ENCODE measurements at places on chromosomes 3 and 15.

GRCh38 chr3:109480014-109480413, 142.7 kb upstream of the DPPA4 start:
- DNase-seq = no peak

DNA sequence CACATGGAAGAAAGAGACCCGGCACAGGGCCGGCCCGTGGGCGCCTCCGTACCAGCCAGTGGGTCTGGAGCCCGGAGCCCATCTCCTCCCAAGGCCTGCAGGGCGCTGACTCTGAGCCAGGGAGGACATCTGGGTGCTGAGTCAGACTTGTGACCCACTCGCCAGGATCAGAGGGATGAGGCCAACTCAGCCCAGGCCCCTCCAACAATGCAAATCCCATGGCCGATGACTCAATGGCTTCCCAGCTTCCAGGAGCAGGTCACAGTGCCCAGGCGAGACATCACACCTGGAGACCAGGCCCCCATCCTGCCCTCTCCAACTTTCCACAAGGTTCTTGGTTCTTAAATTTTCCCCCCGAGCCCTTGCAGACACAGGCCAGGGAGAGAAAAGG, 95.1 kb downstream of the LRIG1 start:
- no peak for DNase-seq

- no peak for DNase-seq
These were observed 80.8 kb downstream of the SMAD3 start for GRCh38 chr15:67146234-67146633.

- DNase-seq = no peak
These were observed 393.6 kb upstream of the TPM1 start for GRCh38 chr15:62648954-62649353.

- DNase-seq = no peak
These were observed 109.8 kb downstream of the RPL22L1 start for GRCh38 chr3:170760174-170760526.

- DNase-seq = peak; percentile 50
These were observed 17.6 kb upstream of the ALDH1L1 start for GRCh38 chr3:126197854-126198584.

DNA sequence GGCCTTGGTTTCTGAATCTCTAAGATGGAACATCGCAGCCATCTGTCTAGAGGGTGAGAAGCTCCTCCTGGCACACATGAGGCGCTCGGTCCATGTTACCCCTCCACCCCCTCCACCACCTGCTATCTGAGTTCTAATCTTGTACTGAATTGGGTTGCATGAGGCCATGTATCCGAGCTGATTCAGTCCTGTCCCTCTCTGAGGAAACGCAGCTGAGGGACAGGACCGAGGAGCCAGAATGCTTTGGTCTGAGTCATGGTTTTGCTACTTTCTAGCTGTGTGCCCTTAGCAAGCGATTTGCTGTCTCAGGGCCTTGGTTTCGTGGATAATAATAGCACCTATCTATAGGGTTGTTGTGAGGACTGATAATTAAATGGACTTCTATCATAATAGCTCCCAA, 87.8 kb upstream of the SEC13 start:
- DNase-seq = no peak

- no peak for DNase-seq
These were observed 8.7 kb upstream of the RFX7 start for GRCh38 chr15:56252386-56252785.

- no peak for DNase-seq
These were observed 44.6 kb downstream of the THBS1 start for GRCh38 chr15:39625451-39625850.

- no peak for DNase-seq
These were observed 16.8 kb downstream of the TNIK start for GRCh38 chr3:171443211-171443957.

GRCh38 chr3:11713171-11713570, 69.5 kb upstream of the VGLL4 start:
- DNase-seq = no peak

DNA sequence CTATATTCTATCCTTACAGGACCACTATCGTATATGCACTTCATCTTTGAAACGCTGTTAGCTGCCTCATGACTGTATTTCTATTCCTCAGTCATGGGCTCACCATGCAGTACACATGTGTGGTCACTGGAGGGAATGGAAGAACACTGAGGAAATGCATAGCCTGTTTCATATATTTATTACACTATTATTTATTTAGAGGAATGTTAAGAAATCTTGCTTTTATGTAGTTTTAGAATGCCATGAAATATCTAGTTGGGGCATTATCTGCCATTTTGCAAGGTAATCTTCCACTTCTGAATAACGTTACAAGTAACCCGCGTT, 155.7 kb downstream of the IGF1R start:
- no peak for DNase-seq

GRCh38 chr3:95311272-95311671, 1248.4 kb downstream of the NSUN3 start:
- no peak for DNase-seq

DNA sequence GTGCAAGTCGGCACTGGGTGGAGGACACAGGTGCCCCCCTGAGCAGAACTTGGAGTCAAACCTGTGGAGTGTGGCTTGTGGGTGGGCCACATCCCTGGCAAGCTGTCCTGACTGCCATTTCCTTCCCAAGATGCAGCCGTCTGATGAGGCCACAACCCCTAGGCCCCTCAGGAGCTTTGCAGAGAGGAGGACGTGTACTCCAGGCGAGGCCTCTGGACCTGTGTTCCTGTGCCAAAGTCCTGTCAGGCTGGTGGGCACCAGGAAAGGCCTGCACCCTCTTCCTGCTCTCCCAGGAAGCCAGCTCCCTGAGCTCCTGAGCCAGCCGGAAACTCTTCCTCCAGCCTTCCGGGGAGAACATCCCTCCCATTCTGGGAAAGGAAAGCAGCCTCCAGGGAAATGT, 48.5 kb downstream of the CMTM6 start:
- DNase-seq = no peak

- no peak for DNase-seq
These were observed 24.8 kb downstream of the KPNA4 start for GRCh38 chr3:160540551-160540950.

GRCh38 chr3:81581966-81582599, 179.4 kb downstream of the GBE1 start:
- DNase-seq = no peak

DNA sequence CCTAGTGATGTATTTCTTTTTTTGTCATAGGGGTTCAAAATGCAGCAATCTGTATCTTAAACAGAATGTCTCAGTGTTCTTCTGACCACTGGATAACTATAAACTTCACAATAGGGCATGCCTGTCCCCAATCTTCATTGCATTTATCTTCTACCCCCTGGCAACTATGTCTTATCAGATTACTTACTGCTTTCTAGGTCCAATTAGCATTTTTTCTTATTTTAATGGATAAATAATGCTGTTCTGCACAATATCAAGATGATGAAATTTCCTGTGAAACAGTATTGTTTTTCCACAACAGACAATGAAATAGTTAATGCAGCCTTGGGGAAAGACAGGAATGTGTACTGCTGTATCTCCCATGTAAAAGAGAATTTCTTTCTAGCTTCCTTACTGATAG, 432.1 kb downstream of the NSUN3 start:
- DNase-seq = no peak

DNA sequence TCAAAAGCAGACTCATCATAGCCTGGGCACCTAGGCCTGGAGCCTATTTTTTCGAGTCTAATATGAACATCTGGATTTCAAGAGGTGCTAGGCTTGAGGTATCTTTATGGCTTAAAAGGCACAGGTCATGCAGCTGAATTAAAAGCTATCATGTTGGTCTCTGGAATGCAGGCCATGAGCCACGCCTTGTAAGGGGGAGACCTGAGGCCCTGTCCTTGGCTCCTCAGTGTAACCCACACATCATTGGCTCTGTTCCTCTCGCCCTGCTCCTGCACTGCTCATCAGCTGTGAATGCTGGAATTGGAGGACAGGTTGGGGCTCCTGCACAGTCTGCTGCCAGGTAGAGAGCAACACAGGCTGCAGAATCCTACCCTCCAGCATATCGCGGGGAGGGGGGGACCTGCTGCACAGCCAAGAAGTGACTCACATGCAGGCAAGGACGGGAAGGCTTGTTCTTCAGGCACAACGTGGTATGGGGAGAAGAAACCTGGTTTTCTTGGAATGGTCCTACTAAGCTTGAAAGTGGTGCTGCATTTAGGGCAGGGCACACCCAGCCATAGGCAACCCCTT, 146.0 kb downstream of the CHST2 start:
- no peak for DNase-seq

GRCh38 chr3:79810581-79810980, 42.8 kb upstream of the ROBO1 start:
- DNase-seq = no peak

DNA sequence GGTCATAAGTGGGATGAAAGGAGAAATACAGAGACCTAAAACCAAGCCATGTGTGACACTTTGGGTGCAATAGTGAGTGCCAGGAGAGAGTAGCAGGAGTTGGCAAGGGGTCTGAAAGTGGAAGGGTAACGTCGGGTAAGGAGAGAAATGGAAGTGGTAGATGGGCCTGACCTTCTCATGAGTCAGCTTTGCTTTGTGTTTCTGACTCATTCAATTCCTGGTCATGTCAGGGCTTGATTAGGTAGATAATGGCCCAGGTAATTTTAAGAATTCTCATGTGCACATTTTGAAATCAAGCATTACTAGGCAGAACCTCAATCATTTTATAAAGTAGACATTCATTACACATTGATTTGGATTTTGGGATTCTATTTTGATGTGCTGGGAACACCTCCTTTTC, 262.5 kb downstream of the SOX2 start:
- DNase-seq = no peak

DNA sequence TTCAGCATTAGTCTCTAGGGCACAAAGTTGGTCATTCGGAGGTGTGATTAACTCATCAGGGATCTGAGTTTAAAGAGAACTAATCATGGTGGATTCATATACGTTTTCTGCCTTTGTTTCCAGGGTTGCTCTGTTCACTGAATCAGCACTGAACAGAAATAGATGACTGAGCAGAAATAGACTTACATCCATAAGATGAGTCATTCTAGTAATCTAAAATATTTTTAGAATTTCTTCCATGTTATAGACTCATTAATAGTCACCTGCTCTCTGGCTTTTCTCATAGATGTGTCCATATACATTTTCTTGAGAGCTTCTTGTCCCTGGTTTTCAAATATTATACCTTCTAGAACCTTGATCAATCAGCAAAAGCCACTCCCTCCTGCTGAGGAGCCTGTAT, 837.6 kb upstream of the DPPA4 start:
- no peak for DNase-seq

- no peak for DNase-seq
These were observed 49.3 kb downstream of the GRIP2 start for GRCh38 chr3:14490831-14491230.

- no peak for DNase-seq
These were observed 1.4 kb downstream of the GJD2 start for GRCh38 chr15:34753236-34753894.

DNA sequence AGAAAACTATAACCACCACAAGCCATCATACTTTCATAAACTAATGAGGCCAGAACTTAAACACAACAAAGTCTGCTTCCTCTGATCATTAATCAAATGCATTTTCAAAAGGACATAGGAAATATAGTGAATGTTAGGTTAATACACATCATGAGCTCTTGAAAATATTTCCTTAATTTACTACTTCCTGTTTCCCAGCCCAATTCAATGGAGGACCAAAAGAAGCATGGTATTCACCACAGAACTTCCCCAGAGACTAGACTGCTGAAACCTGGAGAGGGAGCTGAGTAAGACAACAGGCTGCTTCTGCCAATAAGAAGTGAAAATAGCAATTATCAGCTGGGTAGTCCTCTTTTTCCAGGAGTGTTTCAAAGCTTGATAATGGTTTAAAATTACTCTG, 250.3 kb downstream of the ULK4 start:
- no peak for DNase-seq

- no peak for DNase-seq
These were observed 31.5 kb downstream of the CRTAP start for GRCh38 chr3:33145221-33145900.

DNA sequence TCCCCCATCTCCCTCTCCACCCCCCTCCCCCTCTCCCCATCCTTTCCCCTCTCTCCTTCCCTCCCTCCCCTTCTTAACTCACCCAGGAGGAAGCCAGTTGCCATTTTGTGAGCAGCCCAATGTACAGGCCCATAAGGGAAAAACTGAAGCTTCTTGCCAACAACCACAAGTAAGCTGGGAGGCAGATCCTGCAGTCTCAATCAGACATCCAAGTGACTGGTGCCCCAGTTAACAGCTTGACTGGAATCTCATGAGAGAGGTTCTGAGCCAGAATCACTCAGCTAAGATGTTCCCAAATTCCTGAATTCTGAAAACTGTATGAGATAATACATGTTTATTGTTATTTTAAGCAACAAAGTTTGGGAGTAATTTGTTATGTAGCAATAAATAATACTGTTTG, 90.7 kb downstream of the C3orf70 start:
- no peak for DNase-seq

- DNase-seq = no peak
These were observed 257.6 kb upstream of the STT3B start for GRCh38 chr3:31275038-31275572.

DNA sequence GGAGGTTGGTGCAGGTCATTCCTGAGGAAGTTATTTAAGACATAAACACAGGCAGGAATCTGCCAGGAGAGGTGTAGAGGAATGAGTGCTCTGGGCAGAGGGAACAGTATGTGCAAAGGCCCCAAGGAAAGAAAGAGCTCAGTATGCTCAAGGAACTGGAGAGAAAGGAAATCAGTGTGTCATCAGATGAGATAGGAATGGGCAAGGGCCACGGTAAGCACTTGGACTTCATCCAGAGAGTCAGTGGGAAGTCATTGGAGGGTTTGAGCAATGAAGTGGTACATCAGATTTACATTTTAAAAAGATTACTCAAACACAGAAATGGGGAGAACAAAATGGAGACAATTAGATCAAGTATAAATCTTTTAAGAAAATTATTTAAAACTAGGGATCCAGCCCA, 272.2 kb downstream of the ADAMTSL3 start:
- DNase-seq = no peak

DNA sequence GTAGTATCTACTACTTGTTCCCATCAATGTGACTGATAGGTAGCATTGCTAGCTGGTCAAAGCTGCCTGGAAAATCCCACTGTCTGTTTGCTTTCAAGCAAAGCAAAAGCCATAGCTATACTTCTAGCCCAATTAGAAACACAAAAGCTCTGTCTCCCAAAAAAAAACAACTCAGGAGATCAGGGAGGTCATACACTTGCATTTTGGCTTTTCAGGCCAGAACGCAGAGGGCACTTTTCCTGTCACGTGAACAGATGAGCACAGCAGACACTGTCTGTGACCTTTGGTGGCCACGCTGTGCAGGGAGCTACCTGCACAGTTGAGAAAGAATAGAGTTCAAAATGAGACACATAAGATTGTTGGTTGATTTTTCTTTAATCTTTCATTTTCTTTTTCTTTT, 441.7 kb upstream of the PDZRN3 start:
- no peak for DNase-seq

- no peak for DNase-seq
These were observed 1.4 kb downstream of the B4GALT4 start for GRCh38 chr3:119239206-119239820.

- no peak for DNase-seq
These were observed 51.2 kb downstream of the FGF12 start for GRCh38 chr3:192675958-192676649.

GRCh38 chr15:42348083-42348482, 11.2 kb upstream of the CAPN3 start:
- no peak for DNase-seq

GRCh38 chr15:101201411-101202174, 50.3 kb downstream of the CHSY1 start:
- peak; percentile 89 for DNase-seq

GRCh38 chr3:62951037-62951613, 75.9 kb upstream of the CADPS start:
- no peak for DNase-seq
